CD4-positive, alpha-beta T cell (primary cell): ENCODE measurements at places on chromosomes 6 and 20.

GRCh38 chr6:133995296-133995695 lies 42.3 kb downstream of the TBPL1 start:
- no peak for DNase-seq

- DNase-seq, result no peak
Measured at GRCh38 chr6:47700596-47700995, 2.2 kb downstream of the ADGRF4 start.

GRCh38 chr6:134880487-134881190 lies 69.3 kb downstream of the ALDH8A1 start:
- DNase-seq, result no peak

DNA sequence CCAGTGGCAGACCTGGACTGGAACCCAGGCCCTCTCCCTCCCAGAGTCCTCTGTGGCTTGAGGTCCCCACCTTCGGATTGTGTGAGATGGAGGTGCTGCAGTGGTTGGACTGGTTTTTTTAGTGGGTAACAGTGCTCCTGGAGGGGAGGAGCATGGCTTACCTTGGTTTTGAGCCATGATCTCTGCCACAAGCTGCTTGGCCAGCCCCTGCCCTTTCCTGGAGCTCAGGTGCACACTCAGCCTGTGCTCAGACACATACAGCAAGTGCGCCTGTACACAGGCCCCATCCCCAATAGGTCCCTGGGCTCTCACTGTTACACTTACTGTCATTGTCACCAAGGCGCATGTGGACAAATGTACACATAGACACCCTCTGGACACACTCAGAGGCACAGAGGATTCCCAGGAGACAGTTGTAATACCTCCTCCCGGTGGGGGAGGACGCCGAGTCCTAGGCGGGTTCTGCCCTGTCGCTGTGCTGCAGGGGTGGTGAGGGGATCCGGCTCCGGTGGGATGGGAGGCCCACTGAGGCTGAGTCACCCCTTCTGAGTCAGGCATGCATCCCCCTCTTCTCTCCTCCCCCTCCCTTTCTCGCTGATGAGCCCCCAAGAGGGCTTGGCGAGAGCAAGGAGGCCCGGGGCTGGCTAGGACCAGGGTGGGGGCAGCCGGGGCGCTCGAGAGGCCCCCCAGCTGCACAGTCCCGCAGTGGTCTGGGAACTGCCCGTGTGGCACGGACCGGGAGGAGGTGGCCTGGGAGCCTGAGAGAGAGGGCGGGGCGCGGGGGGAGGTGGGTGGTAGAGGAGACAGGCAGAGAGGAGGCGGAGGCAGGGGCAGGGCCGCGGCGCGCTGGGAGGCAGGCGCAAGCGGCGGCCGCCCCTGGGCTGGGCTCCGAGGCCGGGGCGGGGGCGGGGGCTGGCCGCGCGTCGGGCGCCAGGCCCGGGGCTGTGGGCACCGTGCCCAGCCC lies 522 bp upstream of the EPB41L1 start:
- DNase-seq, result no peak

DNA sequence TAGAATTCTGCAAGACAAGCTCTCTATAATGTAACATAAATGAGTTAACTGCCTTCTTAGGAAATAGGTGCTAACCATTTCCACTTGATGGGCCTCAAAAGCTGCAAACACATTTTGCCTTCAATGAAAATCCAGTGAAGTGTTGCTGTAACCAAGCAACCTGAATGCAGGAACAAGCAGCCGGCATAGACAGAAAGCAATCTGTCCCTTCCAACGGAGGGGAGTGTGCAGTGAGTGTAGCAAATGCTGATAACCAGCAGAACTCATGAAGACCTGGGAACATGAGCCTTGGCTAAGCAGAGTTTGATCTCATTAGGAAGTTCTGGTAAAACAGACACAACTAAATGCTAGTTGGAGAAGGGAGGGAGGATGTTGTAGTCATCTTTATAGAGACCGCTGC lies 697.8 kb downstream of the KIF16B start:
- DNase-seq, result no peak

DNA sequence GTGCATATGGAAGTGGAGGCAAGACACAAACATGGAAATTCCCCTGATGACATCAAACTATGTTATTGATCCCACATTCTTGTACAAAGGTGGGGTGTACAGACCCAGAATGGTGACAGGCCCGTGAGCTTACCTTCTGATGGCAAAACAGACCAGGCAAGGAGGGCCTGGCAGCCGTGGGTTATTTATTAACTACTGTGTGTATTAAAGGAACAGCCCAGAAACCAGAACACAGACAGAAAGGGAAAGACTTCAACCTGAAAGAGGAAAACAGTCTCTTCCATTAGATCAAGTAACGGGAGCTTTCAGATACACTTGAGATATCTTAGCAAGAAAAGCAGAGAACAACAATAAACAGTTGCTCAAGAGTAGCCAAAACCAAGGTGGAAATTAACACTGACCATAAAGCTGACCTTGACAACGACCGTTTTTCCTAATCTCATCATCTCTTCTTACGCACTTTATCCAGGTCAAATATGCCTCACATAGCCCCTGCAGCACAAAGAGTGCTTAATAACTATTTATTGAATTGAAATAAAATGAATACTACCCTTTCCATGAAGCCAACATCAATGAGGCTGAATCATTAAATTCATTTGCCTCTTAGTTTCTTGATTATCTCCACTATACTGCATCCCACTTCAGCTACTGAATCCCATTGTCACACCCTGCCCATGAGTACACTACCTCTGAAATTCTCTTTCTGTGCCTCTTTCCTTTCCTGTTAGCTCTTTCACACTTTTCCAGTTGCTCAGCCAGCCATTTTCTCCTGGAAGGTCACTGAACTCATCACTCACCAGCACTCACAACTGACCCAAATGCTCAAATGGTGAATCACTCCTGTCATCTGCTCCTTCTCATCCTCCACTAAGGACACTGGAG lies 67.4 kb downstream of the MOXD1 start:
- DNase-seq, result no peak

- DNase-seq, result peak; percentile 45
Measured at GRCh38 chr6:158009114-158009891, 27.6 kb downstream of the SYNJ2 start.

- no peak for DNase-seq
Measured at GRCh38 chr6:2949536-2950083, 21.8 kb downstream of the SERPINB6 start.

- no peak for DNase-seq
Measured at GRCh38 chr6:91664327-91664959, 1077.6 kb upstream of the MAP3K7 start.

GRCh38 chr6:81265106-81265505 lies 487.4 kb downstream of the TENT5A start:
- no peak for DNase-seq

GRCh38 chr6:34791164-34791700 lies 651 bp upstream of the BLTP3A start:
- DNase-seq, result peak; percentile 28

DNA sequence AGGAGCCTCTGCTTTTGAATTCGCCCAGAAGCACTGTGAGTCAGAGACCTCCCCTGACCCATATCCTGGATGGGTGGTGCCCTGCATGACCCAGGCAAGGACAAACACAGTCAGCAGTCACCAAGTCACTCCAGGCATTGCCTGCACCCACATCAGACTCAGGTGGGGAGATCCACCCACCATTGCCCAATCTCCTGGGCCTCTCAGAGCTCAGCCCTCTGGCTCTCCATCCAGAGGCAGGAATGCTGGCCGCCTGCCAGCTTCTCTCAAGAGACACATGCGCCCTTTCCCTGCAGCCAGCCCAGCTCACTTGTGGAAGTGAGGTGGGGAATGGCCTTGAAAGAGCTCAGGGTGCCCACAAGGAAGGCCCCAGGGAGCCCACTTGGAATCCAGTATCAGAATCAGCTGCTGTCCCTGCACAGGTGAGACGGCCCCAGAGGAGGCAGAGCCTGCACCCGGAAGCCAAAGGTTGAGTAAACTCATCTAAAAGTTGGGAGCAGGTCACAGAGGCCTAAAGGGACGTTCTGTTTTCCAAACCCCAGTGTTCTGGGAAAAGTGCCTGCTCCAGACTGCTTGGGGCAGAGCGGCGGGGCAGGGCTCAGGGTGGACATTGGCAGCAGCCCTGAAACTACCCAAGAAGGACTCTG lies 129.8 kb downstream of the PREX1 start:
- no peak for DNase-seq

GRCh38 chr6:75418233-75418632 lies 75.4 kb downstream of the FILIP1 start:
- no peak for DNase-seq

GRCh38 chr20:50932016-50932485 lies 814 bp upstream of the ADNP start:
- no peak for DNase-seq

DNA sequence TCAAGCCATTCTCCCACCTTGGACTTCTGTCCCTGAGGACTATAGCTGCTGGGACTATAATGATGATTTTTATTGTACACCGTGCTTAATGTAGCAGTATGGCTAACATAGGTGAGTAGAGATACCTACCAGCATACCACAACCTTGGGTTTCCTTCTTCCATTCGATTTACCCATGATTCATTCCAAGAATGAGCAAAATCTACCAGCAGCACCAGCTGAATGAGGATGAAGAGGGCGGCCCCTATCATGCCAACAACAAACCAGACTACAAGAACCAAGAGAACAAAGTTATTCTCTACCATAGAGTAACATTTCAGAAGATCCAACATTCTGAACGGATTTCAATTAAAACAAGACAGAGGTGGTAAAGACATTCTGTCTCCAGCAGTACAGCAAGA lies 12.1 kb downstream of the SERINC3 start:
- no peak for DNase-seq

GRCh38 chr6:55902796-55903195 lies 27.4 kb upstream of the BMP5 start:
- no peak for DNase-seq

GRCh38 chr20:10971096-10971495 lies 297.3 kb upstream of the JAG1 start:
- DNase-seq, result no peak

- DNase-seq, result no peak
Measured at GRCh38 chr6:44399991-44400390, 12.5 kb downstream of the CDC5L start.

- DNase-seq, result no peak
Measured at GRCh38 chr20:49207076-49207475, 12.1 kb upstream of the DDX27 start.

DNA sequence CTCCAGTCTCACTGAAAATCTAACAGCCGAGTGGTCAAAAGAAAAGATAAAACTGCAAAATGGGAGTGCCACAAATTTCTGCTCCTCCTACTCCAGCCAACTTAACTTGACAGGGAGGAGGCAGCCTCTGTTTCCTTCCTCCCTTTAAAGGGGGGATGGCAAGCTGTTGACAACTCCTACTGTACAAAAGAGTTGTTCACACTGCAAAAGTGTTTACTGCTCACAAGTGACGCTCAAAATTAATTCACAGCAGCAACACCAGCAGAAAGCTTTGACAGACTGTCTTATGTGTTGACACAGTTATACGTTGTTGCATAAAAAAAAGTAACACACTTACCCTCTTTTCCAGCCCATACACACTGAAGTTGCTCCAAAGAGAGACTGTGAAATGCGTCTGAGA lies 169.8 kb downstream of the BACH2 start:
- no peak for DNase-seq

DNA sequence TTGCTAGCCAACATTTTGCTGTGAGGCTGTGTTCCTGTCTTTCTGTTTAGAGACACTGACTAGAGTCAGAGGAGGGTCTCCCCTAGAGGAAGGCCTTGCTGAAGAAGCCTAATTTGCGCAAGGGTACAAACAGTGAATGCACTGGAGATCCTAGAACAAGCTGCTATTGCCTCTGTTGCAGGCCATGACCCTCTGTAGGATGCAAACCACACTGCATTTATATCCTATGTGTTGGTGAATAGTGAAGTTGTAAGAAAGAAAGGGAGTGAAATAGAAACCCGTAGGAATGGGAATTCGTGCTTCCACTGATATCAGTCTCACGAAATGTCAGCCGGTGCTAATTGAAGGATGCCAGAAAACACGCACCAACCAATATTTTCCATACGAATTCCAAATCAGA lies 88.2 kb downstream of the GJA1 start:
- no peak for DNase-seq

GRCh38 chr6:9796827-9797226 lies 618.0 kb downstream of the TFAP2A start:
- DNase-seq, result no peak

DNA sequence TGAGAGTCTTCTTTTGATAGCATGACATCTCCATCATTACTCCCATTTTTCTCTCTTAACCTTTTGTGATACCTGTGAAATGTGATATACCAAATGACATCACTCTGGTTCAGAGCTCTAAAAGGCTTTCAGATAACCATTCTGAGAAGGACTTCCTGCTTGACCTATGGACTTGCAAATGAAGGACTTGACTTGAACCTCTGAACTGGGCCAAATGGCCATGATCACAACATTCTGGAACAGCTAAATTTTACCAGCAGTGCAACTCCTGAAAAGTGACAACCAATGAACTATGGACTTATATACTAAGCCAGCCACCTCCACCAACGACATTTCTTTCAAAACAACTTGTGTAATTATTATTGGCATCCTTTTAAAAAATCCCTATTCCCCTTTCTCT lies 1085.8 kb upstream of the CITED2 start:
- no peak for DNase-seq

DNA sequence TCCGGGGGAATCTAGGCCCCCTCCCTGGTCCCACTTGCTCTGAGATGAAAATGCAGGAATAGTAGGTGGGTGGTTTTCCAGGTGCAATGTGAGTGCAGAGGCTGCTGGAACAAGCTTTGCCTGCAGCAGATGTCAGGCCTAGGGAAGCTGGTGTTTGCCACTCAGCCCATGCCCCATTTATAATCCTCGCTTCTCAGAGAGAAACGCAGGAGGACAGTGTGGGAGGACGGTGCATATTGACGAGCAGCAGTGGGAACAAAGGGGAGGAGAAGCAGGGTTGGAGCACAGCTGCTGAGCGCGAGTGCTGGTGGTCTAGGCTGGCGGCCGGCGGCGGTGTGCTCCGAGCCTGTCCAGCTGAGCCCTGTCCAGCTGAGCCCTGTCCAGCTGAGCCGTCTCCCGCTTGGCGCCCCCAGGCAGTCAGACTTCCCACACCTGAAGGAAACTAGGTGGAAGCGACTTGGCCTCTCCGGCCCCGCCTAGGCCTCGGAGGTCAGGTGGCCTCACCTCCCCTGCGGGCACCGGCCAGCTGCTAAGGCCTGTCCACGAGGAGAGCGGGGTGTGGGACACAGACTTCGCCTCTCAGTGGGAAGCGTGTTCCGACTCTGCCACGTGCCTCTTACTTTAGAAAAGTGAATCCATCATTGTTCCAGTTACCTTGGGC lies 49.7 kb upstream of the FRMD1 start:
- DNase-seq, result no peak

GRCh38 chr20:59461526-59461925 lies 142.8 kb upstream of the PHACTR3 start:
- no peak for DNase-seq

- peak; percentile 67 for DNase-seq
Measured at GRCh38 chr6:29976588-29977424, 34.5 kb downstream of the HLA-A start.
